ENCODE measurements at places on chromosomes 12 and 14.

GRCh38 chr12:11707535-11707934 lies 58.1 kb downstream of the ETV6 start:
- DNase-seq = no peak

GRCh38 chr14:58274881-58275280 lies 23.5 kb upstream of the ARID4A start:
- no peak for DNase-seq

DNA sequence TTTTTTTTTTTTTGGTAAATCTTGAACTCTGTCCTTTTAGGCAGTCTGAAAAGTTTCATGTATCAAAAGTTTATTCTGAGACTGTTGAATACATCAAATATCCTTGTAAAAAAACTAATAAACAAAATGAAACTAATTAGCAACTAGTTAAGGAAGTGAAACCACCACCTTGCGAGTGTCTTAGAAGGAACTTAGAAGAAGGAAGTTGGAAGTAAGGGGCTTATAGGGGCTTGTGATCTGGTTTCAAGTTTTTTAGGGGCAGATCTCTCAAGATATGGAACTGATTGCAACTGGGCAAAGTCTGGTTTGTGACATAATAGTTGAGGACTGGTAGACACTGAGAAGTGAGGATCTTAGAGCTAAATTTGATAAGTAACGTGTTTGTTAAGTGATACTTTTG lies 748.8 kb downstream of the C12orf50 start:
- DNase-seq = no peak

- no peak for DNase-seq
Measured at GRCh38 chr12:124486346-124486963, 81.0 kb downstream of the NCOR2 start.

- DNase-seq = no peak
Measured at GRCh38 chr14:104673481-104673880, 15.9 kb upstream of the INF2 start.

- no peak for DNase-seq
Measured at GRCh38 chr14:34650786-34651584, 21.0 kb upstream of the SNX6 start.
